ENCODE measurements at places on chromosomes 16 and 17.

DNA sequence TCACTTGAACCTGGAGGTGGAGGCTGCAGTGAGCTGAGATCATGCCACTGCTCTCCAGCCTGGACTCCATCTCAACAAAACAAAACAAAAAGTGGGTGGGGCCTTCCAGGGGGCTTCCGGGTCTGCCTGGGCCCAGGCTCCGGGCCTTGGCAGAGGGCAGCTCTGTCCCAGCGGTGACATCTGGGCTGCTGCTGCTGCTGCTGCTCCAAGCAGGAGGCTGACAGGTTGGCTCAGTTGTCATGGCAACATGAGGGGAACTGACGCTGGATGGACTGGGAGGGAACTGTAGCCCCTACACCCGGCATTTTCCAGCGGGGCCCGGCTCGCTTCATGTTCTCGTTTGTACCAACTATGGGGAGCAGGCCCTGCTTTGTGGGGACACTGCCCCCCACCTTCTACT, 4.0 kb downstream of the BAIAP3 start:
- DNase-seq = no peak

DNA sequence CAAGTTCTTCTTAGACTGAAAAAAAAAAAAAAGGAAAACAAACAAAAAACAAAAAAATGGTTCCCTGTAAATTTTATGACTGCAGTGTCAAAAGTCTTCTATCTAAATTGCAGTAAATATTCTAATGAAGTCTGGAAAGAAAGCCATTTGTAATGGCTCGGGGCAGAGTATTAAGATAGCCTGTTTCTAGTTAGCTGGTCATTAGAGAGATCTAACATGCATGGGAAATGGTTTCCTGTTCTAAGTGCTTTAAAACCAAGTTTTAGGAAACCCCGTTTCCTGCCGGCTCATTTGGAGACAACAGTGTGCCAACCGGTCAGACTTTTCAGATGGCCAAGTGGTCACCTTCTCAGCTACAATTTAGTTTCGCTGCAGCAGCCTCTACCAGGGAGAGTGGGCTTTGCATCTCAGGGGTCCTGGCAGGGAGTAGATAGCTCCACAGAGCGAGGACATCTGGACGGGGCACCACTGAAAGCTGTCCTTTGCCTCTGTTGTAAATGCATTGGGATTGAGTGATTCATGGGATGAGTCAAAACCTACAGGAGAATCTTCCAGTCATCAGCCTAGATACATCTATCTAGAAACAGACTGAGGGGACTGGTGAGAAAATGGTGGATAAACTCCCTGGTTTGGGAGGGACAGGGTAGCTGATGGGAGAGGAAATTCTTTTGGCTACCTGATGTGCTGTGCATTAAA, 473.2 kb upstream of the SALL1 start:
- no peak for DNase-seq

GRCh38 chr17:58577696-58578095, 63.3 kb upstream of the MTMR4 start:
- DNase-seq = peak; percentile 47

DNA sequence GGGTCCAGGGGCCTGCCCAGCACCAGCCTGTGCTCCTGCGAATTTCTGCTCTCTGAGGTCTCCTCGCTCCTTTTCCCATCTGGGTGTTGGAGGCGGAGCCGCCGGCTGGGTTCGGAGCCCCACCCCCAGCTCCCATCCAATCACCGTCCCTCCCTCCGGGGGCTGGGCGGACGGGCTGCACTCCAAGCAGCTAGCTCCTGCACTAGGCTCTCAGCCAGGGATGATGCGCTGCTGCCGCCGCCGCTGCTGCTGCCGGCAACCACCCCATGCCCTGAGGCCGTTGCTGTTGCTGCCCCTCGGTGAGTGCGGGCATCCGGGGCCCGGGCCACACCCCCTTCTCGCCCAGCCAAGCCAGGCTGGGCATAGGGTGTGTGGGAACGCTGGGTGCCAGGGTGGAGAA, at the start of gene NRN1L:
NRN1L (plus strand) TSS at position 202 of the 400 bp plus-strand sequence; CDS start at position 221, 19 bp downstream.
- no peak for DNase-seq

DNA sequence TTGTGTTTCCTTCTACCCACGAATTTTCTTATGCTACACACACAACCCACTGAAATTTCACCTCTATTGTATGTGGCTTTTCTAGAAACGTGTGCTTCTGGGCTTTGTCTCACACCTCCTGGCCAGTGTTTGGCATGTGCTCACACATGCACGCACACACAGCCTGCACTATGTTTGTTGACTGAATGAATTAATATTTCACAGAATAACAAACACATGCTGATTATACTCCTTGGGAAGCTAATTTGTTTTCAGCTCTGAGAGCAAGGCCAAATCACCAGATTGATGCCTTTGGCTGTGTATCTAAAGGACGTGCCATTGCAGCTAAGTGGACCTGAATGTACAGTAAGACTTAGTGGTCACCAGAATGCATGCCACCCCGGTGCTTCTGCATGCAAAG, 210.7 kb downstream of the WWOX start:
- no peak for DNase-seq

- DNase-seq = no peak
Observed at GRCh38 chr17:49005140-49005539, 8.0 kb downstream of the IGF2BP1 start.

DNA sequence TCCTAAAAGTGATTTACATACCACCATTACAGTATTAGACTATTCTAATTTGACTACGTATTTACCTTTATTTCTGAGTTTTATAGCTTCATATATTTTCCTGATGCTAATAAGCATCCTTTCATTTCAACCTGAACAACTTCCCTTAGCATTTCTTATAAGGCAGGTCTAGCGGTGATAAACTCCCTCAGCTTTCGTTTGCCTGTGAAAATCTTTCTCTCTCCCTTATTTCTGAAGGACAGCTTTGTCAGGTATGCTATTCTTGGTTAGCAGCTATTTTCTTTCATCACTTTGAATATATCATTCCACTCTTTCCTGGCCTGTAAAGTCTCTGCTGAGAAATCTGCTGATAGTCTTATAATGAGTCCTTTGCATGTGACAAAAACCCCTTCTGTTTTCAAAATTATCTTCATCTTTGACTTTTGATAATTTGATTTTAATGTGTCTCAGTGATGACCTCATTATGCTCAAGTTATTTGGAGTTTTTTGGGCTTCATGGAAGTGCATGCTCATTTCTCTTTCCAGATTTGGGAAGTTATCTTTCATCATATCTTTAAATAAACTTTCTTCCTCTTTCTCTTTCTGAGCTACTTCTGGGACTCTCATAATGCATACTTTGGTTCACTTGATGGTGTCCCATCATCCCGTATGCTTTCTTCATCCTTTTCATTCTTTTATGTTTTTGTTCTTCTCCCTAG, 285.4 kb upstream of the PMFBP1 start:
- no peak for DNase-seq

- peak; percentile 5 for DNase-seq
Observed at GRCh38 chr16:55257966-55258613, 65.9 kb upstream of the IRX6 start.

- no peak for DNase-seq
Observed at GRCh38 chr17:8310601-8311123, 621 bp downstream of the ARHGEF15 start.

DNA sequence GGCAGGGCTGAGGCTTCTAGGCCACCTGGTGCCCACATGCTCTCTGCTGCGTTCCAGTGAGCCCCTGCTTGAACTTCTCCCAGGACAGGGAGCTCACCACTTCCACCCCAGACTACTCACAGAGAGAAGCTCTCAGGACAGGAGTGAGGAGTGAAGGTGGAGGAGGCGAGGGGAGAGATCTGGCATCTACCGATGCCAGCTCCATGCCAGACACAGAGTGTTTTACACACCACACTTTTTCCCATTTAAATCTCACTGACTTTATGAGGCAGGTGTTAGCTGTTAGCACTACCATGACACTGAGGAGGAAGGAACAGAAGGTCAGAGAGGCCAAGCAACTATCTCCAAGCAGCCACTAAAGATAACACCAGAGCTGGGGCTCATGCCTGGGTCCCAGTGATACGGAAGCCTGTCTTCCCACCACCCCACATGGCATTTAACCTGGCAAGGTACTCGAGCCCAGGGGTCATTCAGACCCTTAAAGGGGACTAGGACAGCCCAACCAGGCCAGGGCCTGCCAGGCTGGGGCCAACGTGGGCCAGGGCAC, 6.8 kb downstream of the FAM83G start:
- DNase-seq = no peak

DNA sequence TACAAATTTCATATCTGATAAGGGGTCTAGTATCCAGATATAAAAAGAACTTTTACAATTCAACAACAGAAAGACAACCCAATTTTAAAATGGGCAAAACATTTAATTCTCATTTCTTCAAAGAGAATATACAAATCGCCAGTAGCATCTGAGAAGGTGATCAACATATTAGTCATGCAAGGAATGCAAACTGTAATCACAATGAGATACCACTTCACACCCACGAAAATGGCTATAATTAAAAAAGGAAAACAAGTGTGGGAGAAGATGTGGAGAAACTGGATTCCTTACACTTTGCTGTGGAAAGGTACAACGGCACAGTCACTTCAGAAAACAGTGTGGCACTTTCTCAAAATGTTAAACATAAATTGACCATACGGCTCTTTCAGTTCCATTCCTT, 168.2 kb downstream of the VPS53 start:
- no peak for DNase-seq

DNA sequence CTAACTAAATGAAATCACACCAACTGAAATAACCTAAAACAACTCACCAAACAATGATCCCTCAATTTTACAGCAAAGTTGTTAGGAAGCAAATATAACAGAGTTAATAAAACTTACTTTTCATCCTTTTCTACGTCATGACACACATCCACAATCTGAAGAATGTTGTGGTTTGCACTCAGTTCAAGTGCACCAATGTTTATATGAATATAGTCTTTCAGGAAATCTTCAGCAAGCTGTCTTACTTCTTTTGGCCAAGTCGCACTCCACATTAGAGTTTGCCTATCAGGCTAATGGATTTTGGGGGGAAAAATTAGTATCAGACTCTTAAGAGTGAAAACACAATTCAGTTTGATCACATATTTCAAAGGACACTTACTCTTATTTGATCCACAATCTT, 3.3 kb downstream of the DDX5 start:
- no peak for DNase-seq

- no peak for DNase-seq
Observed at GRCh38 chr17:34424814-34425491, 61.9 kb upstream of the CCL1 start.
